ENCODE measurements at places on chromosomes 2 and 18. TPM values are rescaled to one million over a fixed set of nuclear protein-coding genes. Genes with fewer than 3 reads are reported as not detected.
A peak's percentile ranks its signal among the peaks of the same experiment; 100 is the strongest.

DNA sequence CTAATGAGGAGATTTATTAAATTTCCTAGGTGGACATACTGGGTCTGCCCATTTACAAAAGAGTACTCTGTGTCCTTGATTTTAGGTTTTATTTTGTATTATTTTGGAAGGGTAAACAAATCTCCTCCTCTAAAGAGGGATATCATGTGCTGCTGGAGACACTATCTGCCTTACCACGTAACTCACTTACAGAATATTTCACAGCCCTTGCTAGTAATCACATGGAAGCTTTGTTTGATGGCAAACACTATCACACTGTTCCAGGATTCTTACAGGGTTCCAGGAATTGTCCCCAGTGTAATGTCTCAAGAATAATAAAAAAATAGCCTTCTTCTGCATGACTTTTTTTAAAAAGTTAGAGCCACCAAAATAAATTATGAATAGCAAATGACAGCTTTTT lies 29.2 kb upstream of the ACVR1C start:
- no peak for ATAC-seq

The IRS1 gene
- 7.2 TPM for total RNA-seq

The LRPPRC gene
- 66.1 TPM for total RNA-seq

DNA sequence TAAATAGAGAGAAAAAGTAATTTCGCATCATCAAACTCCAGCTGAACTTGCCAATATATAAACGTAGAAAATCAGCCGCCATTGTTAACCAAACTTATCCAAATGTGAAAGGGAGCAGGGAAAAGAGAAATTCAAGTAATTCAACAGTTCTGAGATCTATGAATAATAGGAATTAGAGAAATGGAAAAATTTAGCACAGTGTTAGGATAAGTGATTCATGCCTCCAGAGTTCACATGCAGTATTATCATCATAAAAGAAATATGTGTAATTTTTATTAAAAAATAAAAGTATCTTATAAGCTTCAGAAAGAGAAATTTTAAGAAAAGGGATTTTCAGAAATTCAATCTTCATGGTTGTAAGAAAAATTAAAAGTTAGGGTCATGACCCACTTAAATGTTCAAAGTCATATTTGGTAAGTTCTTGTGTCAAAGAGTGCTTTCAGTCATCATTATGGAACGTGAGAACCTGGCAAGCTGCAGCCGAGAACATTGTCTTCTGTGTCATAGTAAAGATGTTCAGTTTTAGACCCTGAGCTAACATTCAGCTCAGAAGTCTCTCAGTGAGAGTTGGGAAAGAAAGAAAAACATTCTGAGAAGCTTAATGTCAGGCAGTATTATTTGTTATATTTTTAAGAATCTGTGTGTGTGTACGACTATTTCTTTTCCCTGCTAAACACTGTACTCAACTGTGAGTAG lies 414.3 kb upstream of the RGPD4 start:
- ATAC-seq = no peak

GRCh38 chr18:22110461-22110924 lies 58.9 kb upstream of the GATA6 start:
- ATAC-seq = no peak

DNA sequence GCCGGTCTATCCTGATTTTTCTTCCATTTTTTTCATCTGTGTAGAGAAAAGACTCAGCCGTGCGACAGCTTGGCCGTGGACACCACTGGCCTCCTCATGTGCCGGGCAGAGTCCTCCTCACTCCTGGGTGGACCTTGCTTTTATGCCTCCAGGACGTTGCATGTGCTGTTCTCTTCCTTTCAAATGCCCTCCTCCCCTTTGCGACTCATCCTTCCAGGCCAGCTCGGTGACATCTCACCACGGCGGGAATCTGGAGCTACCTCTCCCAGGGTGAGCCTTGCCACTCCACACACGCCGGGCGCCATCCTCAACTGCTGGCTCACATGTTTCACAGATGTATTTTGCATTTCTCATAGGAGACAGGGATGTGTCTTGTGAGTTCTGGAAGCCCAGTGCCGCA lies 198.5 kb upstream of the HDAC4 start:
- ATAC-seq = no peak

DNA sequence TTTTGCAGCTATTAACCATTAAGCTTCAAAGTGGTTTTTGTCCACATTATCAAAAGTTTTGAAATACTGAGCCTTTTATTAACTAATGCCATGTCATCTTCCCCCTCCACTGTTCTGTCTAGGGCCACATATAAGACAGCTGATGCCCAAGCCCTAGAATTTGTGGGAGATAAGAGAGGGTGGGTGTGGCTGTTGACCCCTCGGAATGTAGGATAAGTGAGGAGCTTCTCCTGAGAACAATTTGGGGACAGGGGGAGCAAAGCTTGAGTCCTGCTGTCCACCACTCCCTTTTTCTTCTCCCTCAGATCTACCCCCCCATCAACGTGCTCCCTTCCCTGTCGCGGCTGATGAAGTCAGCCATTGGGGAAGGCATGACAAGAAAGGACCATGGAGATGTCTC lies 14.3 kb upstream of the ANKRD53 start:
- ATAC-seq = no peak

GRCh38 chr18:23922939-23923338 lies 91.6 kb upstream of the TTC39C start:
- ATAC-seq = no peak

The EFEMP1 gene
- total RNA-seq = 3.0 TPM

GRCh38 chr2:232245111-232245510 lies 133.4 kb upstream of the ALPP start:
- ATAC-seq = no peak

DNA sequence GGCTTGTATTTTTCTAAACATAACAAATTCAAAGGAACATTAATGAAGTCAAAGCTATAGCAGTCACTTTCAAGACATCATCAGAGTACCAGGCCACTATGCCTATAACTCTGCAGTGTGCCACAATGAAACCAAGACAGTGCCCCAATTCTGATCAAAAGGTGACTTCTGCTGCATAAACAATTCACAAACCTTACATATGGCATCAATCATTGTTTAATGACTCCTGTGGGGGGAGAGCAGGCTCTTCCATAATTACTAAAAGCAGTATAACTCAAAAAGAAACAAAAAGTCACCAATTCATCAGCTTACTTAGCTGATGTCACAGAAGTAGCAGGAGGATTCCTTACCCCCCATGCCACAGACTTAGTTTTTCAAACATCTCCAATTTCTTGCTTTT lies 15.5 kb downstream of the LPIN2 start:
- ATAC-seq = no peak

DNA sequence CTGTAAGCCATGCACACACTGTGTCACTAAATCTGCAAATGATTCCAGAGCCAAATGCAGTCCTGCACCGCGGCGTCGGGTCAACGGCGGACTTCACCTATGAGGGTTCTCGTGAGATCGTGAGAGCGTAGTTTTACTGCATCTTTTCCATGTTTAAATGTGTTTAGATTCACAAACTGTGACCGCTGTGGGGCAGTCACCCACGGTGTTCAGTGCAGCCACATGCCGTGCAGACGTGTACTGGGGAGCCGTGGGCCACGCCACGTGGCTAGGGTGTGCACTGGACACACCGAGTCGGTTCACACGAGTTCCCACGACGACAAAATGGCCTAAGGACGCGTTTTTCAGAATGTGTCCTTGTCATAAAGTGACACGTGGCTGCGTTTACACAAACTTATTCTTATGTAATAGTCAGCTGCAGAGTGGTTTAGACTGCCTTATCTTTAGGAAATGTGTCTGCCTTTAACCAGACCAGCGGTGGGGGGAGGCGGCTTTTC lies 34.1 kb downstream of the NFATC1 start:
- no peak for ATAC-seq

- no peak for ATAC-seq
Measured at GRCh38 chr2:229695961-229696360, 18.4 kb downstream of the DNER start.

The HK2 gene
- total RNA-seq = 31.7 TPM

The SLC14A1 gene
- 0.85 TPM for total RNA-seq

The HOXD11 gene
- not detected for total RNA-seq

DNA sequence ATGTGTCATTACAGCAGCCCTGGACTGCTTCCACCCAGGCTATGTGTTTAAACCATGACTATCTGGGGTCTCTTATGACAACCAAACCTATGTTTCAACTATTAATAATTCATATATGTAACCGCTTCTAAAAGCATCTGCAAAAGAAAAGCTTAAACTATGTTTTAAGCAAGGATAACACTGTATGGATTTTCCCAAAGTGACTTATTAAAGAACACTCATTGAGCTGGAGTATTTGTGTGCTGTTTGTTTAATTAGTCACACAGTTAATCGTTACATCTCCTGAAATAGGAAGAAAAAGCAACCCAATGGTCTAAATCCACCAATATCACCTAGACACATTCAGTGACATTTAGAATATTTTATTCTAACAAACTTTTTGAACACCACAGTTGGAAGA lies 51.3 kb downstream of the TMEM163 start:
- no peak for ATAC-seq

DNA sequence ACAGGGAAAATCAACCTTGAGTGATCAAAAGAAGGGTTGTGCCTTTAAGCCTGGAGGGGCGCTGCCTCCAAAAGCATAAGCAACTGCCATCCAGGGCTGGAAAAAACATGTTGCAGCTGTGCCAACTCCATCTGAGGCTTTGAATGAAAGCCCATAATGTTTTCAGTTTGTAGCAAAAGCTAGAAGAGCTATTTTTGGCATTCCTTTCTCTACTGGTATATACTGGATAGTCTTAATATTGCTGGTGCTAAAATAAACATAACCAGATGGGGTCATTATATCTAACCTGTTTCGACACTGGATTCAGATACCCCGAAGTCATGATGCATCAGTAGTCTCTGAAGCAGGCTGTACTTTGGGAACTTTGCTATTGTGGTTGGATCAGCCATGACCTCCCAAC lies 25.1 kb downstream of the ANXA4 start:
- no peak for ATAC-seq

DNA sequence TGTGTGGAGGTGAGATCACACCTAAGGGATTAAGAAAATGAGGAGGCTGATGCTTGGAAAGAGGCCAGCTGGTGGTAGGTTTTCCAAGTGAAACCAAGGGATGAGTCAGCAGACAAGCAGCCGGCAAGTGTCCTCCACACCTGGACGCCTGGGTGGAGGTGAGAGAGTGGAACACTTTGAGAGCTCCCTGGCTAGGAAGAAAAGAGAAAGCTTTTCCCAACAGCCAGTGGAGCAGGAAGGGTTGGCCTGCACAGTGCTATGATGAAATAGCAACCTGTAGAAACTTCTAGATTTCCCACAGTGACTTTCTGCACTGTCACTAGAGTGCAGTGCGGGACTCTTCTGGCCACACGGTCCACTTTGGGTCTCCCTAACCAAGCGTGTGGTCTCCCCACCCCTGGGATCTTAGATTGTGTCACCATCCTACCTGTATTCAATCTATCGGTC lies 19.6 kb upstream of the IL37 start:
- no peak for ATAC-seq

DNA sequence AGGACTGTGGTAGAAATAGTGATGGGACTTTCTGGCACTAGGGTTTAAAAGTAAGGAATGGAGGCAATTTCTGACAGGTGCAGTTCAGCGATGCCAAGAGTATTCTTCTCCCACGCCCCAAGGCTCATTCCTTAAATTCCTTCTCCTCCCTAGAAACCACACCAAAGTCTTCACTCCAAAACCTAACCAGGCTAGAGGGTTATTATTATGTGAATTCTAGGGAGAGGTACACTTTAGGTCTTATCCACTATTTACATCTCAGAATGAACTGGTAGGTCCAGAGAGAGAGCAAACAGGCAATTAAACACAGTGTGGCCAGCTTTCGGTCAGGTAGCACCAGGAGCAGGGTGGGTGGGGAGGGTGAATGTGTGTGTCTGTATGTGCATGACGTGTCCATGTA lies 11.4 kb downstream of the IL1F10 start:
- ATAC-seq = peak; percentile 15

DNA sequence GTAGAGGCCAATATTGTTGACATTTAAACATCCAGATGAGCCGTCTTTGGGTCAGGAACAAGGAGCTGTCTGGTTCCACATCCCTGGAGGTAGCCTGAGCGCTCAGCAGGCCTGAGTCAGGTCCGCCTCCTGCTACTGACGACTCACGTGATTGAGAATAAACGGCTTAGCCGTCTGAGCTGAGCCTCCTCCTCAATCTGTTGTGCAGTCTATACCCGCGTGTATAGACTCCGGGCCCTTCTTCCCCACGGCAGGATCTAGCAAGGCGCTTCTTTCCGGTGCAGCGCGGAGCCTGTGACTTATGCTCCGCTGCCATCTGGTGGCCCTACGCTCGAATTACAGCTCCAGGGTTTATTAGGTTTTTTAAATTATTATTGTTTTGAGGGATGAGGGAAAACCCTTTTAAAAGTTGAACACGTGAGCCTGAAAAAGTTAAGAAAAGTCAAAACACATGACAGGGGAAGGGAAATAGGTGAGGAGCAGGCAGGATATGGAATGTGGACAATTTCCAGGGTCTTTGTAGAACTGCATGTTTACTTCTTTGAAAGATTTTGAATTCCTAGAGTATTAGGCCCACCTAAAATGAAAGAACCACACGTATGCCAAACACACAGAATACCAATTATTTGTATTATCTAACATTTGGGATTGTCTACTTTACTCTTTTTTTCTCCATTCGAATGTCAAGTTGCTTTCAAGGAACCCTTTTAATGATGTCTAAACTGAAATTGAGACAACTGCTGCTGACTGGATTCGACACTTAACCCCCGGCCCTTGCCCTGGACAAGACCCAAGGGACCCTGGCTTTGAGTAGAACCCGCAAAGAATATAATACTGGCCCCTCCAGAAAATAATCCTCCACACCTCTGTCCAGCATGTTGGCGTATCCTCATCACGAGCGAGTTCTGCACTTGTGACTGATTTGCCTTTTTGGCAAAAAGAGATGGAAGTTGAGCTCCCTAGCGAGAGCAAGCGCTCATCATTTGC lies 112.4 kb upstream of the ZNF236 start:
- peak; percentile 93 for ATAC-seq

DNA sequence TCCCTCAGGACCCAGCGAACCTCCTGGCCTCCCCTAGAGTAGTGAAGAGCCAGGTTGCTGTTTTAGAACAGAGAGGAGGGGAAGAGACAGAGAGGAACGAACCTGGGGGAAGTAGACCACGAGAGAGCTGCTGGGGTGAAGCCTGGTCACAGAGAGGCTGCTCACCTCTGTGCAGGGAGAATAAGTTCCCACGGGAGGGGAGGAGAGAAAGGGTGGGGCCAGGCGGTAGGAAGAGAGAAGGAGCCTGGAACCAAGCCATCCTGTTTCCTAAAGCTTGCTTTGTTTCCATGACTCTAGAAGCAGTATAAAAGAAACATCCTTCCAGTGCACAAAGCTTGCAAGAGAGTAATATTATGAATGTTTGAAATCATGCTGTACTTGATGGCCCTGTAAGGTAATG lies 147.9 kb downstream of the MYT1L start:
- peak; percentile 12 for ATAC-seq

- no peak for ATAC-seq
Measured at GRCh38 chr2:41907771-41908207, 140.0 kb upstream of the PKDCC start.

Measured in motor neuron (in vitro differentiated cells).